ENCODE measurements at places on chromosomes 16 and 17.

DNA sequence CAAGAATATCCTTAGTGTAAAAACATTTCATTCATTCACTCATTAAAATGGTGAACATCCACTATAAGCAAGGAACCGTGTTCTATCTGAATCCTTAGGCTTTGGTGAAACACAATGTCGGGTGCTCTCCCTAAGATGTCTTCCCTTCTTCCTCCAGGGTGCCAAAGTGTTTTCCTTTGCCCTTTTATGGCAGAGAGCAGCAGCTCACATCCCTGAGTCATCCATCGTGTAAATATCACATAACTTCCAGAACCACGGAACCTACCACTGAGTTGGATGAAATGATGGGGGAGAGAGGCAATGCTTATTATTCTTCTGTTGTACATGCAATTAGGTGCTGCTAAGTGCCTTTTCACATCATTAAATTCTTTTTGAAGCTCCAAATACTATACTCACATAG is 50.2 kb downstream of the DNAH3 start:
- no peak for DNase-seq

GRCh38 chr16:79437764-79438751 is 162.5 kb downstream of the MAF start:
- no peak for DNase-seq

- no peak for DNase-seq
These were observed 66.4 kb downstream of the DYNLRB2 start for GRCh38 chr16:80607204-80607603.

GRCh38 chr16:4387781-4388180 is 16.1 kb downstream of the VASN start:
- DNase-seq, result no peak

- DNase-seq, result no peak
These were observed 593 bp downstream of the GFER start for GRCh38 chr16:1984347-1985225.

DNA sequence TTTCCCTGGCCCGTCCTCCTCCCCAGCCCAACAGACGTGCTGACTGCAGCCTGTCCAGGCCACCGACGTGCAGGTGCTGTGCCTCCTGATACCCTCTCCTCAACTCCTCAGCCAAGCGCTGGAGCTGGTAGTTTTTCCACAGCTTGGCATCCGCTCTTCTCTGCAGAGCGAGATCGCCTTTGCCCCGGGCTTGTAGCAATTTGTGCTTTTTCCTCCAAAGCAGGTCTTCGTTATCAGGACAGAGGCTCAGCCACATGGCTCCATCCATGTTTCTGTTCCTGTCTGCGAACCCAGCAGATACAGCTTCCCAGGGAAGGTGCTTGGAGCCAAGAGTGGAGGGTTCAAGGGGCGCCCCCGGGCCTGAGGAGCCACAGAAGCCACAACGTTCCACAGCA is 10.9 kb downstream of the CEP295NL start:
- DNase-seq, result no peak

DNA sequence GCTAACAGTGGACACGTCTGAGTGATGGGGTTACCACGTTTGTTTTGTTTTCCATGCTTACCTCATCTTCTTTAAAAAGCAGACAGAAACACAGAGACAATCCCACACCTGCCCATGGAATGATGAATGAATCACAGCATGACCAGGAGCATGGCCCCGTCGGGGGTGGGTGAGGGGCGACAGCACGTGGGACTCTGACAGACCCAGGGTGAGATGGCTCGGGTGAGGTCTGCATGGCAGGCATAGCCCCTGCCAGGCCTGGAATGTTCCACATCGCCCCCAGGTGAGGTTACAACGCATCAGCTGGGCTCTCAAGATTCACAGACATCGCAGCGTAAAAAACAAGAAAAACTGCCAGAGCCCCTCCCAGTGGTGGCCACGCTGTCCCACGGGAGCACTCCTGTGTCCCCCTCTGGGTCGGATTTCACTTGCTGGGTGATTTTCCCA is 18.1 kb downstream of the SLC7A5 start:
- no peak for DNase-seq

DNA sequence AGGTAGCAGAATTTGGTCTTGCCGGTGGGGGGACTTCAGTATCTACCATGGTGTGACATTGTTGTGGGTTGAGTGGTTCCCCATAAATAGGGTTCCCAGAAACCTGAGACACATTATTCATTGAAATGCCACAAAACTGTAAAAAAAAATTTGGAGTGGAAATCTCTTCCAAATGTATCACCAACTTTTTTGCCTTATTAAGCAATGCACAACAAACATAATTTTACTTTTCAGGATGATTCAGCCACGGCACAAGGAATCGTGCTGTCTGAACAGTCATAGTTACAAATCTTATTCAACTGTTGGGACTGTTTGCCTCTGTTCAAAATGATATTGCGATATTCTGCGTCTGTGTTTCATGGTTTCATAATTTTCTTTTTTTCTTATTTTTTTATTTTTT is 181.2 kb downstream of the NTN1 start:
- DNase-seq, result no peak

GRCh38 chr16:50480206-50480605 is 68.0 kb upstream of the NKD1 start:
- DNase-seq, result no peak

DNA sequence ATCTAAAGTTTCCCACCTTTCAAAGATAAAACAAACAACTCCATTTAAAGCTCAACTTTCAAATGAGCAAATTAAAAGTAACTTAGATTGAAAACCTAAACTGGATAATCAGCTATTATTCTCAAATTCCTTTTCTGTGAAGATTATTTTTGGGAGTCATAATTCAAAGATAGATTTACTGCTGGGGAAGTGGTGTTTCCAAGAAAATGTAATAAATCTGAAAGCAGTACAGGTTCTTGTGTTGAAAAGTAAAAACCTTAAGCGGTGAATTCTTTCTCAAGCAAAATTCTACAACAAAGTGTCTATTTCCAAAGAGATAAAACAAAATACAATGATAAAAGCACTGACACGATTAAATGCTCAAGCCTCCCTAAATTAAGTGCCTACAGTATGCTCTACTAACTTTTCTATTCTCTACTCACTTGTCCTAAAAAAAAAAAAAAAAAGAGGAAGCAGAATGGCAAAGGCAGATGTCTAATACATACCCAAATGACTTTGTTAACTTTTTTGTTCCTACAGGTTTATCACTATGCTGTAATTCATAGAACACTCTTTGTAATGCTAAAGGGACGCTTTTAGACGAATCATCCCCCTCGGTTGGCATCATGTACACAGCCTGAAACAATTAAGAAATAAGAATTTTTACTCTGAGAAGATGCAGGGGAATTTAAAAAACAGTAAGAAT is 34.5 kb downstream of the LITAFD start:
- no peak for DNase-seq

DNA sequence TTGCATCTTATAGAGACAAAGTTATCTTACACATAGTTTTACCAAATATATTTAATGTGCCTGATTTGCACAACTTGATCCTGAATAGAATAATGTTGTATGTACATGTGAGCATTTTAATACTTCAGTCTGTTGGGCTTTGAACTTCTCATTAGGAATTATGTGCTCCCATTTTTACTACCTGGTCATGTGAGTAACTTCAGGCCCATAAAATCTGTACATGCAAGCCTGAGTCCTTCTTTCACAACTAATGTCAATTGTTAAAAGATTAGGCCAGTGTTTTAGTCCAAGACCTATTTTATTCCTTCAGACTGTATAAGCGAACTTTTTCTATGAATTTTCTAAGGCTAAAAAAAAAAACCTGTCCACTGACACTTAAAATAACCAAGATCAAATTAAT is 715.4 kb downstream of the CDH8 start:
- no peak for DNase-seq

DNA sequence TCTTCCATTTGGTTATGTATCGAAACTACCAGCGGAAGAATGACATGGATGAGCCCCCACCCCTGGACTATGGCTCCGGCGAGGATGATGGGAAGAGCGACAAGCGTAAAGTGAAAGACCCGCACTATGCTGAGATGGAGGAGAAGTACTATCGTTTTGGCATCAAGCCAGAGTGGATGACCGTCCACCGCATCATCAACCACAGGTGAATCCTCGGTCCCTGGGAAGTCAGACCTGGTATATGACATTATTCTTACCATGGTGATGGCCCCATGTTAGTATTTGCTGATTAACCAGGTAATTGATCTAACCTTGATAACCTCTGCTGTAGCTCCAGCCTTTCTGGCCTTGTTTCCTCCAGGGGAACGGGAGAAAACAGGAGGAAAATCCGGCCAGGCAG is 8.5 kb downstream of the CHD3 start:
- DNase-seq, result no peak

GRCh38 chr17:43562679-43563599 is 16.8 kb upstream of the ETV4 start:
- DNase-seq, result no peak

GRCh38 chr17:34486761-34487160 is 92.6 kb upstream of the TMEM132E start:
- DNase-seq, result no peak

DNA sequence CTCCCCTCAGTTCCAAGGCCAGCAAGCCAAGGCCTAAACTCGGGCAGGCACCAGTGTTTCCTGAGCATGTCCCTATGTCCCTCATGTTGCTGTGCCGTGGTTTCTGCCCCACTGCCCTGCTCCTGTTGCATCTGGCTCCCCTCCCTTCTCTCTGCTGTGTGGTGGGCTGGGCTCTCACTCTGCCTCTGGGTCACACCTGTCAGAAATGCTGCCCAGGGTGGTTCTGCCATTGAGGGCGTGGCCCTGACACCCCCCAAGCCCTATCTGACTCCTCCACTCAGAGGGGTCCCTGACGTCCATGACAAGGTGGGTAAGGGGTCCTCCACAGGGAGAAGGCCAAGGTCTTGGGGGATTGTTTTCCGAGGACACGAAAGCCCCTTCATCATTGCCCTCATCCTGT is 9.2 kb upstream of the ITGA3 start:
- DNase-seq, result no peak

DNA sequence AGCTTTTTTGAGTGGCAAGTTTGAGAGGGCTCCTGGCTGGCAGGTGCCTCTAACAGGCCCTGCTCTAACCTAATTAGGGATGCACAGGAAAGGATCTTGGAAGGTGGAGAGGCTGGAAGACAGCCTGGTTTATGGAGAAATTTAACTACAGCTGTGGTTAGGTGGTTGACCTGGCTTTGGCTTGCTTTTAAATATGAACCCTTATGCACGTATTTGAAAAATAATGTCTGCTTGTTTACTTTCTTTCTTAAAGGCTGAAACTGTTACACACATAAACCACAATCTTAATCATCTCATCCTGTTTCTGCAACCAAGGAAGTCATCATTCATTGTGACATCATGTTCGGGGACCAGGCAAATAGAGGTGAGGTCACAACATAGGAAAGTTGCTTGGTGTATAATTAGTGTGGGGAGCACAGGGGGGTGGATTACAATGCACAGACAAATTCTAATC is 23.1 kb upstream of the DHRS13 start:
- DNase-seq, result peak; percentile 23

DNA sequence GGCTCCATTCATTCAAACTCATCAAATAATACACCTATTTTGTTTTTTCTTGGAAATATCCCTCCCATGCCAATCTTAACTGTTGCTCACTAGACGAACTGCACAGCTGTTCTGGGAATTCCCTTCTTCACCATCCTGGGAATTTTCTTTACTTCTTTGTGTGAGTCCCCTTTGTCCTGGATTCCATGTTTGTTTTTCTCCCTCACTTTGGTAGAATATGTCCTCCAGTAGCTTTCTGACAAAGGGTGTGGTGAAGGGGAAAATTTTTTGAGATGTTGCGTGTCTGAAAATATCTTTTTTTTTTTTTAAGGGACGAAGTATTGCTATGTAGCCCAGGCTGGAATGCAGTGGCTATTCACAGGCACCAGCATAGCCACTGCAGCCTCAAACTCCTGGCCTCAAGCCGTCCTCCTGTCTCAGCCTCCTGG is 17.2 kb upstream of the UTP6 start:
- no peak for DNase-seq

DNA sequence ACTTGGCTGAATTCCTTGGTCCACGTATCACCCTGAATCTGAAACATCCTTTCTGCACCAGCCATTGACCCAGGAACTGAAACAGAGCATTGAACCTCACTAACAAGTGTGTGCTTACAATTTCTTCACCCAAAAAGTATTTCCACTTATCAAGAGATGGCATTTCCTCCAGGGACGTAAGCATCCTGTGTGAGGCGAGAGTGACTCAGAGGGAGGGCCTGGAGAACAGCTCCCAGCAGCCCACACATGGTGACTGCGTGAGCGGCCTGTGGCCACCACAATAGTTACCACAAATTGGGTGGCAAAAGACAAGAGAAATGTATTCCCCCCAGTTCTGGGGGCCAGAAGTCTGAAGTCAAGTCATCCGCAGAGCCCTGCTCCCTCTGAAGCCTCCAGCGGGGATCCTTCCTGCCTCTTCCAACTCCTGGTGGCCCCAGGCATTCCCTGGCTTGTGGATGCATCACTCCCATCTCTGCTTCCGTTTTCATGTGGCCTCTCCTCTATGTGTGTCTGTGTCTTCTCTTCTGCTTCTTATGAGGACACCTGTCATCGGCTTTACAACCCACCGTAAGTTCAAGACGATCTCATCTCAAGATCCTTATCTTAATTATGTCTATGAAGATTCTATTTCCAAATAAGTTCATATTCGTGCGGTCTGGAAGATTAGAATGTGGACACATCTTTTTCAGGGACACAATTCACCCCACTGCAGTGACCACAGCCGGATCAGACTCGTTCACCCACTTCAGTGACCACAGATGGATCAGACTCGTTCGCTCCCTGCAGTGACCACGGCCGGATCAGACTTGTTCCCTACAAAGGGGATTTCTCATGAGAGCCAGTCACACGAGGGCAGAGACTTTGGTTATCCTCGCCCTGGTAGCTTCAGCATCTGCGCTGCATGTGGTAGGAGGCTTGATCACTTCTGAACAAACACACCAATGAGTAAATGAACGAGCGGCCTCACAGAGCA is 122.6 kb upstream of the FOXF1 start:
- no peak for DNase-seq

DNA sequence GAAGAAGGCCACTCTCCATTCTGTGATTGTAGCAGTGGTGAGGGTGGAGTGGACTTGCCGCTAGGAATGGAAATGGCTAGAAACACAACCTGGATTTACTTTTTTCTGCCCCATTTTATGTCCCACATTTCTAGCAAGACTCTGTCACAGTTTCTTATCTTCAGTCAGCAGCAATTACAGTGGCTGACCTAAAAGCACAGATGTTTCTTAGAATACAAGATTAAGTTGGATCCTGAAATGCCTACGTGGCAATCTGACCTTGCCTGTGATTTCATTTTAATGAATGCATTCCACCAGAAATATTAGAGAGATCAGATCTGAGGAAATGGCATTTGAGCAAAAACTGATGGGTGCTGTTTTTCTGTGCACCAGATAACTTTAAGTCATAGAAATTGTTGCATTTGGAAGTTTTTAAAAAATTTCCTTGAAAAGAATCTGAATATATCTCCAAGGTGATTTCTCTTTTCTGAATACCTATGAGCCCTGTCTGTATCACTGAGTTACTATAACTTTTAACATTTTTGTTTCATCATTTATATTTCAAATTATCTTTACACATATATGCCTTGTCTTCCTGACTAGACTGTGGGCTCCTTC is 5.4 kb downstream of the HEATR3 start:
- DNase-seq, result no peak

GRCh38 chr16:15650698-15651171 is 690 bp downstream of the NDE1 start:
- DNase-seq, result no peak

GRCh38 chr16:10565167-10565566 is 15.2 kb downstream of the EMP2 start:
- DNase-seq, result no peak
